ENCODE measurements at places on chromosomes 2 and 18.

DNA sequence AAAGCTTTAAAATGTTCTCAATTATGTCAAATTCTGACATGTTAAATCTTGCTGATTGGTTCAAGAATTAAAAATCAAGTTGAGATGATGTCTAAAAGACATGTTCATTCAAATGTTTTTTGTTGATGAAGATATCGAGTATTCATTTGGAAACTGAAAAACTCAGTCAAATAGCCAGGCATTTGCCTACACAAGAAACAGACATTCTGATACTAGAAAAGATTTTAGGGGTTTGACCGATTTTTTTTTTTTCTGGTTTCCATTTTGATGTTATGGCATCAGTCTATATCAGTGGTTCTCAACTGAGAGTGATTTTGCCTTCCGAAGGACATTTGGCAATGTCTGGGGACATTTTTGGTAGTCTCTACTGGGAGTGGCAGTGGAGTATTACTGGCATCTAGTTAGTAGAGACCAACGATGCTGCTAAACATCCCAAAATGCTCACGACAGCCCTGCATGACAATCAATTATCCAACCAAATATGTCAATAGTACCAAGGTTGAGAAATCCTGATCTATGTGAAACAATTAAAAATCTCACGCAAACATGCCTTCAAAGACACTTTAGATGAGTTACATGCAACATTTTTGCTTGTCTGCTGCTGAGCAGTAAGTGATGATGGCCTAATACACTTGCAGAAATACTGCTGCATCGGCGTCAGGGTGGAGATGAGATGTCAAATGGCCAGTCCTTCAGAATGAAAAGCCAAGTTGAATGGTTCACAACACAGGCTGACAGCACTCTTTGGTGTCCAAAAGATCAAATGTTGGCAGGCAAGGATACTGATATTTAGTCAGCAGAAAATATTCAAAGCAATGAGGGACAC lies 12.5 kb downstream of the RASGRP3 start:
- no peak for DNase-seq

DNA sequence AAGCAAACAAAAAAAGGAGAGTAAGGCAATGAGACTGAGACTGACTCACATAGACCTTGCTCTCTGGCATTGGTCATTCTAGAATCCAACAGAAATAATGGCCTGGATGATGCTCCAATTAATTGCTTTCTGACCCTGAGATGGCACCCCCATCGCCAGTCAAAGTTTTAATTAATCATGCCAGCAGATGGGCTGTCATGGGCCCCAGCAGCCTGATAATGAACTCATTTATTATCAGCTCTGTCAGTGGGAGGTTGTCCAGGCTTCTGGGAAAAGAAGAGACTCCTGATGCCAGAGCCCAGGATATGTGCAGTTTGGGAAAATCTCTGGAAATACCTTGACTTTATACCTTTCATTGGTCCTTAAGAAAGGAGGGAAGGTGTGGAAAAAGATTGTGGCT lies 115.2 kb downstream of the XRCC5 start:
- DNase-seq, result no peak

DNA sequence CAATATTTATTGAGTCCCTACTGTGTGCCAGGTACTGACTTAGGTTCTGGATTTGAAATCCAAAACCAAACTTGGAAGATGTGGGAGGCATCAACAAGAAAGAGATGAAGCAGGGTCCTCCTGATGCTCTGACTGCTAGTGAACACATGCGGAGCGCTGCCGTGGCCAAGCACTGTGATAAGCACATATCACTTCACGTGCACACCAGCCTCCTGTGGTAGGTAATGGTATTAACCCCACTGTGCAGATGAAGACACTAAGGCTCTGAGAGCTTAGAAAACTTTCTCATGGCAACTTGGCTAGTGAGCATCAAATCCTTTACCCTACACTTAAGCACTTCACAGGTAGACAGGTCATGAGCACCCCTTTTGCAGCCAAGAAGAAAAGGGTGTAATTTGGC lies 216.1 kb downstream of the HAUS1 start:
- no peak for DNase-seq

- no peak for DNase-seq
These were observed 54.5 kb downstream of the MAP4K4 start for GRCh38 chr2:101751875-101752619.

DNA sequence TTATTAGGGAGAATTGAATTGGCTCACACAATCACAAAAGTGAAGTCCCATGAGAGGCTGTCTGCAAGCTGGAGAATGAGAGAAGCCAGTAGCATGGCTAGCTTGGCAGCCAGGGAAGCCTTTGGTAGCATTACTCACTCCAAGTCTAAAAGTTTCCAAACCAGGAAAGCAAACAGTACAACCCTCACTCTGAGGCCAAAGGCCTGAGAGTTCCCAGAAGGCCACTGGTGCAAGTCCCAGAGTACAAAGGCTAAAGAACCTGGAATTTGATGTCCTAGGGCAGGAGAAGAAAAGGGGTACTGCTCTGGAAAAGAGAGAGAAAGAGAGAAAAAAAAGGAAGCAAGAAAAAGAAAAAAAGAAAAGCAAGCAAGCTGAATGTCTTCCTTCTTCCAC lies 318.2 kb downstream of the RND3 start:
- no peak for DNase-seq

All from NCI-H1436 treated with DMSO at 0.1 percent for 48 hours (cell line).